ENCODE measurements at places on chromosomes 7 and 10.
A peak's percentile ranks its signal among the peaks of the same experiment; 100 is the strongest.

DNA sequence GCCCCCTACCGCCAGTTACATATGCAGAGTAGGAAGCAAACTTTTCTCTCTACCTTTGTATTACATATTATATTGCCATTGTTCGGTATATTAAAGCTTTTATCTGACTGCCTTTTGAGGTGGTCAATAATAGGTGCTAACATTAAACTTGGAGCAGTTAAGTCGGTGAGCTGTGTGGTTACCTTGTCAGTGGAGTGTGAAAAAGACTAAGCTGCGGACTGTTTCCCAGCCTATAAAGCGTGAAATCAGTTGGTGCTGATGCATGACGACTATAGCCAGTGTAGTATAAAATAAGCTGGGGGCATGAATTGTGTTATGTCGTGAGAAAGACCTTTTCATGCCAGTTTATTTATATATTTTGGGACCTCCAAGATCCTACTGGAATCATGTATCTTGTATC is 33.7 kb downstream of the R3HCC1L start:
- no peak overlapping the region for H3K4me3 ChIP-seq
- H3K27ac ChIP-seq: no peak overlapping the region
- no peaks in the 10 kb centered on the region for H3K4me1 ChIP-seq
- no peaks in the 10 kb centered on the region for H3K27me3 ChIP-seq
- peaks cover 4% of the 10 kb centered on the region for H3K36me3 ChIP-seq

DNA sequence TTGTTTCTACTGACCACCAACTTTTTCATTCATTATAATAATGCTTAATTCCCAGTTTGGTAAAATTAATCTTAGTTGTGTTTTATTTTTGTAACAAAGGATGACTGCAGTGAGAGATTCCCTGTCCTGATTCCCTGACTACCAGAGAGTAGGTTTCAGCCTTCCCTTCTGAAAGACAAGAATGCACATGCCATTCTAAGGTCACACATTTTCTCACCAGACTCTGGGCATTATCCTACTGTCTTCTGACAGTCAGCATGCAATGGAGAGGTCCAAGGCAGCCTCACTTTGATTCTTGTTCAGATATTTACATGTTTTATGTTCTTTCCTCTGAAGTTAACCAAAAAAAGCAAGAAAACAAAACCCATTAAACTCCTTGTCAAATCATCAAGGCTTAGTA is 372.7 kb upstream of the CDC14C start:
- no peak for DNase-seq
- H3K27ac ChIP-seq: no peak overlapping the region
- no peaks in the 10 kb centered on the region for H3K36me3 ChIP-seq
- no peak overlapping the region for H3K4me3 ChIP-seq
- no peaks in the 10 kb centered on the region for H3K27me3 ChIP-seq

DNA sequence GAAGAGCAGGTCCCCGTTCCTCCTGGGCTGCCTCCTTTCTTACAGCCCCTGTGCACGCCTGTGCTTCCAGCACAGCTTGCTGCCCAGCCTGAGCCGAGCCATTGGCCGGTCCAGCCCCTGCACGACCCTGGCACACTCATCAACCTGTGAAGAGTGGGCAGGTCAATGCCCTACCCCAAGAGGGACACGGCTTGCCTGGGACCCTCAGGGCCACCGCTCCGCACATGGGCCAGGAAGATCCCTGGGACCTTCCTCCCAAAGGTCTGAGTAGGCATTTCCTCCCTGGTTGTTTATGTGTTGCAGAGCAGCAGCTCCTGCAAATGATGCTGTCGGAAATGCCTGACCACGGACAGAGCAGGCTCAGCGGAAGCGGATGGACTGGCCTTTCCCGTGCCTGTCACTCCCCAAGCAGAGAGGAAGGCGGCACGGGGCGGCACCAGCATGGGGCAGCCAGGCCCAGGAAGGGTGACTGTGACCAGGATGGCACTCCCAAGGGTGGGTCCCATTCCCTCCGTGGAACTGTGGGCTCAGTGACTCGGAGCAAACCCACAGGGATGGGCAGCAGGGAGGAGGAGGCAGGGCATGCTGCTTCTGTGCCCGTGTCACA is 252.5 kb downstream of the TNS3 start:
- H3K4me1 ChIP-seq: no peaks in the 10 kb centered on the region
- H3K27me3 ChIP-seq: no peaks in the 10 kb centered on the region
- H3K4me3 ChIP-seq: no peak overlapping the region
- no peak for DNase-seq
- peaks cover 14% of the 10 kb centered on the region for H3K36me3 ChIP-seq

DNA sequence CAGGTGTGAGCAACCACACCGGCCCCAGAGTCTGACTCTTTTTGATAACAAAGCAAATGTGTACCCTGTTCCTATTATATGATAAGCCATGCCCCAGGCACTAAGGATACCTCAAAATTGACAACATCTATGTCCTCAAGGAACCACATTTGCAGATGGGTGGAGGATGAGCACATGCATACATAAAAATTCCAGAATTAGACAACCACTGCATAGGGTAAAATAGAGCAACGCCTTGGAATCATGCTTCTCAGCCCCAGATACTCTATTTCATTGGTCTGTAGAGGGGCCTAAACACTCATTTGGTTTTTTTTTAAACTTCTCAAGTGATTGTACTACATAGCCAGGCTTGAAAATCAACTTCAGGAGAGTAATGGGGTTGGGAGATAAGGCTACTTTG is 78.7 kb downstream of the SLC25A13 start:
- no peak overlapping the region for H3K4me3 ChIP-seq
- H3K36me3 ChIP-seq: no peaks in the 10 kb centered on the region
- no peaks in the 10 kb centered on the region for H3K4me1 ChIP-seq
- H3K27me3 ChIP-seq: no peaks in the 10 kb centered on the region

GRCh38 chr10:116913695-116914094 is 64.4 kb downstream of the ENO4 start:
- no peaks in the 10 kb centered on the region for H3K4me1 ChIP-seq
- no peak overlapping the region for H3K4me3 ChIP-seq
- H3K36me3 ChIP-seq: peaks cover 22% of the 10 kb centered on the region
- no peaks in the 10 kb centered on the region for H3K27me3 ChIP-seq

DNA sequence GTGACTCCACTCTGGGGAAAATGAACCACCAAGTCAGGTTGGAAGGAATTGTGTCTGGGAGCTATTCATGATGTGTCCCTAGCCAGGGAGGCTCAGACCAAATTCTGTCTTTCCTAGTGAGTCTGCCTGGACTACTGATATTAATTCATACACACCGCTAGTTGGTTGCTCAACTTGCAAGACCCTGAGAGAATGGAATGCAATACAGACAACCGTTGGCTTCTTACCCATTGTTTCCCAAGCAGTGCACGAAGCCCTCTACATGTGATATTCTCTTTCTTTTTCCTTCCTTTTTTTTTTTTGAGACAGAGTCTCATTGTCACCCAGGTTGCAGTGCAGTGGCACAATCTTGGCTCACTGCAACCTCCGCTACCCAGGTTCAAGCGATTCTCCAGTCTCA is 19.4 kb upstream of the SRGN start:
- no peak overlapping the region for H3K27ac ChIP-seq
- no peaks in the 10 kb centered on the region for H3K36me3 ChIP-seq
- no peak for DNase-seq
- H3K4me3 ChIP-seq: no peak overlapping the region
- H3K4me1 ChIP-seq: peaks cover 9% of the 10 kb centered on the region

- no peak overlapping the region for H3K4me3 ChIP-seq
- H3K36me3 ChIP-seq: no peaks in the 10 kb centered on the region
Measured at GRCh38 chr10:121747163-121747775, 149.0 kb upstream of the FGFR2 start.

GRCh38 chr7:127976738-127977120 is 54.5 kb downstream of the LRRC4 start:
- DNase-seq: no peak
- H3K4me1 ChIP-seq: no peaks in the 10 kb centered on the region
- peaks cover 34% of the 10 kb centered on the region for H3K36me3 ChIP-seq
- H3K27ac ChIP-seq: no peak overlapping the region
- H3K4me3 ChIP-seq: no peak overlapping the region

GRCh38 chr7:28984217-28984616 is 26.1 kb upstream of the TRIL start:
- H3K4me3 ChIP-seq: no peak overlapping the region
- no peaks in the 10 kb centered on the region for H3K36me3 ChIP-seq
- H3K27ac ChIP-seq: no peak overlapping the region
- peaks cover 18% of the 10 kb centered on the region for H3K4me1 ChIP-seq

DNA sequence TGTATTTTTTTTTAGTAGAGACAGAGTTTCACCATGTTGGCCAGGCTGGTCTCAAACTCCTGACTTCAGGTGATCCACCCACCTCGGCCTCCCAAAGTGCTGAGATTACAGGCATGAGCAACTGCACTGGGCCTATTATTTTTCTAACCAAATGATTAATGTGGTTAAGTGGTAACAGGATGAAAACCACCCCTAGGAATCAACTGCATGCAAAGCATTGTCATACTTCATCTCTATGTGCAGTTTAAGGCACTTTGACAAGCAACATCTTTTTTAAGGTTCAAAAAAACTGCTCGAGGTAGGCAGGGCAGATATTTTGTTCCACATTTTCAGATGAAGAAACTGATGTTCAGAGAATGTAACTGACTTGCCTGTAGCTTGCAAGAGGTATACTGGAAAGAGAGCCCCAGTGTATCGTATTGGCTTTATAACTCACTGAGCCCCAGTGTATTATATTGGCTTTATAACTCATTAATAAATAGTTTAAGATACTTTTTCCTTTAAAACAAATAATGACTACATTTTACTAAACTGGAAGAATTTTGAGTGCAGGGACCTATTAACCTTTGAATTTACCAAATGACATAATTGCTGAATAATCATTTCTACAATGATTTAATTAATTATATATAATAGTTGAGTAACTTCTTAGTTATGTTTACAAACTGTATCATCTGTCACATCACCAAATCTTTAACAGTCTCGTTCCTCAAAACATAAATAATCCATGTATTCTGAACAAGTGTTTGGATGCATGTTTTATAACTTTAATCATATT is 38.1 kb downstream of the RTKN2 start:
- H3K4me3 ChIP-seq: peak overlapping the region; percentile 7
- DNase-seq: peak; percentile 81
- no peaks in the 10 kb centered on the region for H3K27me3 ChIP-seq
- H3K4me1 ChIP-seq: peaks cover 55% of the 10 kb centered on the region
- peak overlapping the region; percentile 73 for H3K27ac ChIP-seq

- H3K4me3 ChIP-seq: no peak overlapping the region
- DNase-seq: no peak
- no peaks in the 10 kb centered on the region for H3K36me3 ChIP-seq
- no peak overlapping the region for H3K27ac ChIP-seq
- no peaks in the 10 kb centered on the region for H3K27me3 ChIP-seq
- no peaks in the 10 kb centered on the region for H3K4me1 ChIP-seq
Measured at GRCh38 chr10:124892031-124892430, 49.9 kb upstream of the ZRANB1 start.

DNA sequence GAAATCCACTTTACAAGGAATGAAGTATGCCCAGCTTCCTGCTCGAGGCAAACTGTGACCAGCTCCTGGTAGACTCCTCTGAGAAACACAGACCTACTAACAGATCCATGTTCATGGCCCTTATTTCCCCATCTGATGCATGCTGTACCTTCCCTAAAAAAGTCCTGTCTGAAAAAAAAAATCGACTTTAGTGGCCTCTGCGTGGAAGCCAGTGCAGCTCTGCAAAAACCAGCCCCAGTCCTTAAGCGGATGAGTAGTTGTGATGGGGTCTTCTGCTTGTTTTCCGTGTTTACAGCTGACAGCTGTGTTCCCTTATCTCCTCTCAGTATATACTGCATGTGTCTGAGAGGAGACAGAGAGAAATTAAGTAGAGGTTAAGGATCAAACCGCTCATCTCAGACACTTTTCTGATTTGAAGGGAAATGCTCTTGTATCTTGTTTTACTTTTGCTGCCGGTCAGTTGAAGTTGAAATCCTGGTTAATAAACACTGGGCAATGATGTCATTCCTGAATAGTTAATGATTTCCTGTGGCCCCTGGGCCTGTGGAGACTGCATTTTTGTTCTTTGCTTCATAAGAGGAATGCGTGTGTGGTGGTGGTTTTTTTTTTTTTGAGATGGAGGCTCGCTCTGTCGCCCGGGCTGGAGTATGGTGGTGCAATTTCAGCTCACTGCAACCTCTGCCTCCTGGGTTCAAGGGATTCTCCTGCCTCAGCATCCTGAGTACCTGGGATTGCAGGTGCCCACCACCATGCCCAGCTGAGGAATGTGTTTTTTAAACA is 67.6 kb downstream of the DOCK1 start:
- H3K27ac ChIP-seq: no peak overlapping the region
- no peaks in the 10 kb centered on the region for H3K4me1 ChIP-seq
- no peaks in the 10 kb centered on the region for H3K36me3 ChIP-seq
- no peak overlapping the region for H3K4me3 ChIP-seq
- DNase-seq: no peak

GRCh38 chr7:12291870-12292269 is 80.8 kb downstream of the TMEM106B start:
- H3K4me3 ChIP-seq: no peak overlapping the region
- H3K36me3 ChIP-seq: no peaks in the 10 kb centered on the region
- H3K4me1 ChIP-seq: peaks cover 1% of the 10 kb centered on the region
- no peaks in the 10 kb centered on the region for H3K27me3 ChIP-seq

DNA sequence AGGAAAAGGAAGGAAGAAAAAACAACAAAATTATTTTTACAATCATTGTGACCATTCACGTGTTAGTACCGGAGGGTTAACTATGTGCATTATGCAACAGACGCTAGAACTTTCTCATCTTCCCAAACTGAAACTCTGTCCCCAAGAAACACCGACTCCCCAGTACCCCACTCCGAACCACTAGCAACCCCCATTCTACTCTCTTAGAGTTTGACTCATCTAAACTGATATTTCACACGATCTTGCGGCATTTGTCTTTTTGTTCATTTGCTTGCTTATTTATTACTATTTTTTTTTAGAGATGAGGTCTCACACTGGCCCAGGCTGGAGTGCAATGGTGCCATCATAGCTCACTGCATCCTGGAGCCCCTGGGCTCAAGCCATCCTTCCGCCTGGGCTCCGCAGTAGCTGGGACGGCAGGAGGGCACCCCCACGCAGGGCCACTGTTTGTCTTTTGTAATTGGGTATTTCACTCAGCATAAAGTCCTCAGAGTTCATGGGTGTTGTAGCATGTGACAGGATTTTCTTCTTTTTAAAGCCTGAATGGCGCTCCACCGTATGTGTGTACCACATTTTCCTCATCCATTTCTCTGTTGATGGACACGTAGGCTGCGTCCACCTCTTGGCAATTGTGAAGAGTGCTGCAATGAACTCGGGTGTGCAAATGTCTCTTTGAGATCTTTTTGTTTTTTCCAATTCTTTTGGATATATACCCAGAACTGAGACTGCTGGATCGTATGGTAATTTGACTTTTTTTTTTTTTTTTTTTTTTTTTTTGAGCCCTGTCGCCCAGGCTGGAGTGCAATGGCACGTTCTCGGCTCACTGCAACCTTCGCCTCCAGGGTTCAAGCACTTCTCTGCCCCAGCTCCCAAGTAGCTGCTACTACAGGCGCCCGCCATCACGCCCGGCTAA is 9.5 kb downstream of the MNX1 start:
- no peaks in the 10 kb centered on the region for H3K36me3 ChIP-seq
- peak overlapping the region; percentile 50 for H3K4me3 ChIP-seq
- peaks cover 31% of the 10 kb centered on the region for H3K27me3 ChIP-seq
- no peak for DNase-seq
